ENCODE measurements at places on chromosomes 16 and 17.
A peak's percentile ranks its signal among the peaks of the same experiment; 100 is the strongest.

- DNase-seq: no peak
These were observed 287.1 kb upstream of the ASIC2 start for GRCh38 chr17:33580215-33580614.

GRCh38 chr16:51002881-51003490 lies 148.1 kb downstream of the SALL1 start:
- DNase-seq: no peak

- DNase-seq: no peak
These were observed at the start of gene ZNF205 for GRCh38 chr16:3112058-3112880. TSS of gene ZNF205 (plus strand) at chr16:3112586. CDS start at chr16:3113431, 845 bp downstream.

GRCh38 chr16:48450367-48450766 lies 65.2 kb upstream of the SIAH1 start:
- no peak for DNase-seq

DNA sequence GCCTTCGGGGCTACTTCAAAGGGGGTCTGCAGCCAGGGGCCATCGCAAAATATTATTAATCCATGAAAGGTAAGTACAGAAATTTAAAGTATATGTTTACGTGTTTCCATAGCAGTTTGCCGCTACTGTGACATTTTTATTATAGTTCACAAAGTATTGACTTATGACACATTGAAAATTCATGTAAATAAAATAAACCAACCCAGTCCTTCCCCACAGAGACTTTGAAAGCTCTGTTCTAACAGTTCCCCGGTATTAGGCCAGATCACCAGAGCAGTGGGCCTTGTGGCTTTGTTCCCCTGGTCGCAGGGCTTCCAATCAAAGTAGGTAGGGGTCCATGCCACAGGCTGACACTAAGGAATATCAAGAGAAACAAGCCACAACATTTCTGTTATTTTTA lies 13.9 kb downstream of the KIAA0753 start:
- DNase-seq: no peak

GRCh38 chr17:42362245-42362961 lies 25.8 kb downstream of the STAT3 start:
- DNase-seq: no peak

DNA sequence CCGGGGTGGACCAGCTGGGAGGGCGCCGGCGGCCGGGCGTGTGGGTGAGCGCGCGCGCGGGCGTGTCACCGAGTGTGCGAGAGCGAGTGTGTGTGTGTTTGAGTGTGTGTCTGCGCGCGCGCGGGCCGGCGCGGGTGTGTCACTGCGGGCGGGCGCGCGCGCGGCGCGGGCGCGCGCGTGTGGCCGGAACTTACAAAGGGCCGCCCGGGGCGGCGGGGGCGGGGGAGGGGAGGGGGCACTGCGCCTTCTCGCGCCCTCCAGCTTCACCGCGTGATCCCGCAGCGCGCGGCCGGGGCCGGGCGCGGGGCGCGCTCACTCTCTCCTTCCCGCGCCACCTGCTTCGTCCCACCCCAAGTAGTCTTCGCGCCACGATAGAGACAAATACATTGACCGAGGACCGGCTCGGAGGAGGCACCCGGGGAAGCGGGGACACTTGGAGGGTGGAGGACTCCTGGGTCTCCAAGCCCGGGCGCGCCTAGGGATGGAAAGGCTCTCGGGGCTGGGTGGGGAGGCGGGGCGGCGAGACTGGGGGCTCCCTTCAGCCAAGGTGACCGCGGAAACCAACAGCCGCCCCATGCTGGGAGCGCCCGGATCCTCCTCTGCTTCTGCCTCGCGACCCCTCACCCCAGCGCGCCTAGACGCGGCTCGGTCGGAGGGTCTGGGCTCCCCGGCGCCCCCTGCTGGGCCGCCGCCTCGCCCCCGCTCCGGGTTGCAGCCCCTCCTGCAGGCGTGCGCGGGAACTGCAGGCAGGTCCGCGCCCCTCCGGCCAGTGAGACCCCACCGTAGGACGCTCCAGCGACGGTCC lies at the start of gene SRCIN1:
Gene SRCIN1 (minus strand): TSS at position 112 of the 805 bp plus-strand sequence. CDS start 247 bp downstream, outside the sequence.
- no peak for DNase-seq

DNA sequence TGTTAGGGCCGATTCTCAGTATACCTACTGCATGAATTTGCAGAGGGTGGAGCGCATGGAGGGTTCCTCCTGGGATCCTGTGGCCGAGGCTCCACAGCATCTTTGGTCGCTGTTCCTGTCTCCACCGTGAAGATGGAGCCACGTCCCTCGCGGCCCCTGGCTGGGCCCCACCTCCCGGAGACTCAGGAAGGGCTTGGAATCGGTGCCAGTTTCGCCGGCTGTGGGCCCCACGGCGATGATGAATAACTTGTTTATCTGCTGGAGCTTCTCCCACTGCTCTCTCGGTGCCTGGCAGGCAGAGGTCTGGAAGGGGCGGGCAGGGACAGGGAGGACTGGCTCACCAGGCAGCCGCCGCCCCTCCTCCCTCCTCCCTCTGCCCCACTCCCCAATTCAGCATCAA lies 8.1 kb downstream of the SLC5A11 start:
- no peak for DNase-seq

GRCh38 chr16:56190048-56190676 lies 1.1 kb upstream of the GNAO1 start:
- no peak for DNase-seq

GRCh38 chr16:13307851-13308250 lies 406.5 kb downstream of the SHISA9 start:
- DNase-seq: no peak

DNA sequence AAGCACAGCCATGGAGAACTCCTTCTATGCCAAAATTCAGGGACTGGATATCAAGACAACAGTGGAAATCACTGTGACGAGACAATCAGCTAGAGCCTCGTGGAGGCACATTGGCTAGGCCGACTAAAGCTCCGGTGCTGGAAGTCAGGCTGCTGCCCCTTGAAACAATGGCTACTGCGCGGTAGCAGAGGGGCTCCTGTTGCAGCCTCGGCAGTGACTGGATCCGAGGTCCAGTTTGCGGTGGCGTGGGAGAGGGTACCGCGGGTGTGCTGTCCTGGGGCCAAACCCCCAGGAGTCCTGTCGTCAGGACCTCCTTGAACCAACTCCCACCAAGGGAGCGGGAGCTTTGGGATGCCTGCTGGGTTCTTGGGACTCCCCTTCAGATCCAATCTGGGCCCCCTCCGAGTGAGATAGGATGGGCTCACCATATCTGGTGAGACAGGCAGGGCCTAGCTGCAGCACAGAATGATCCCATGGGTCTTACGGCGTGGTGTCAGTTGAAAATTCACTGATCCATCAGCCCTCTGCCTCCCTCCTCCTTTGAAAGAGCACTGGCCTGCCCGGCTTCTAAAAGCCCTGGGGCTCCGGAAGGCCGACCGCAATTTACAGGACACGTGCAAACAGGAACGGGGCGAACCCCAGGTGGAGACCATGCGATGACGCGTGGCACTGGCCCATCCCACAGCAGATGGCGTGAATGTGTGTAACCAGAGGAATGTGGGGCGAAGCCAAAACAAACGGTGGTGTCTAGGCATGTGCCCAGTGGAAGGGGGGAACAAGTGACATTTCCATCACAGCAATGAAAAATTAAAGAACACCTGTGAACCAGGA lies 15.8 kb upstream of the KCNJ18 start:
- DNase-seq: no peak

- no peak for DNase-seq
These were observed 12.3 kb upstream of the SLC7A5 start for GRCh38 chr16:87881324-87882200.

- no peak for DNase-seq
These were observed 34.8 kb downstream of the IST1 start for GRCh38 chr16:71930013-71930563.

GRCh38 chr17:65100316-65101140 lies 36.6 kb upstream of the RGS9 start:
- DNase-seq: peak; percentile 72

DNA sequence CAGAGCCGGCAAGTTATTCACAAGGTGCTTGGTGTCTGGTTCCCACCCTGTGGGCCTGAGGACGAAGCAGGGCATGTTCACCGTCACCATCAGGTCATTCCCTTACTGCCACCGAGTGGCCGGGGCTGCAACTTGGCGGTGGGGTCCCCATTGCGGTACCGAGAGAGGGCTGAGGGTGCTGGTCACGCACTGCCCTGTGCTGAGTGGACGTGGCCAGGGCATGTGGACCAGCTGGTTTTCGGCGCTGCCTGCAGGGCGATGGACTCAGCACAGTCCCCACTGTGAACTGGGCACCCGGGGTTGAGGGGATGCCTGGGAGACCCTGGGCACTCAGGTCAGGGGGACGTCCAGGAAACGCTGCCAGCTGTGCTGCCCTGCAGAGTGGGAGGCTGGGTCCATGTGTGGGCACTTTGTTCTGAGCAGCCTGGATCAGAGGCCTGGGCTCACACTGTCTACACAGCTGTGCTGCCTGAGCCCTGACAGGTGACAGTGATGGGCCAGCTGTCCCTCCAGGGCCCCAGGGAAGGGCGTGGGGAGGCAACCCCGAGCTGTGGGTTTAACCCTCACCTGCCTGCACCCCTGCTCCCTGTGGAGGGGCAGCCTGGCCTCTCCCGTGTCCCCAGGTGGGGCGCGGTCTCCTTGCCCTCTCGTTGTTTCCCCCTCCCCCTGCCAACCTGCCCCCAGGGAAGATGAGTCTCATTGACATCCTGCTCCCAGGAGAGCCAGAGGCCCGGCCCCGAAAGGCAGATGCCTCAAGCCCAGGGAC lies 39.3 kb upstream of the GNG13 start:
- no peak for DNase-seq

All from activated T-helper 1 cell treated with anti-CD3 and anti-CD28 coated beads, Interleukin-2, amount 50 U/mL, for 16 hours (primary cell).